ENCODE measurements at places on chromosomes 16 and 17.

GRCh38 chr16:87592018-87592712 is 10.1 kb upstream of the JPH3 start:
- no peak for DNase-seq

DNA sequence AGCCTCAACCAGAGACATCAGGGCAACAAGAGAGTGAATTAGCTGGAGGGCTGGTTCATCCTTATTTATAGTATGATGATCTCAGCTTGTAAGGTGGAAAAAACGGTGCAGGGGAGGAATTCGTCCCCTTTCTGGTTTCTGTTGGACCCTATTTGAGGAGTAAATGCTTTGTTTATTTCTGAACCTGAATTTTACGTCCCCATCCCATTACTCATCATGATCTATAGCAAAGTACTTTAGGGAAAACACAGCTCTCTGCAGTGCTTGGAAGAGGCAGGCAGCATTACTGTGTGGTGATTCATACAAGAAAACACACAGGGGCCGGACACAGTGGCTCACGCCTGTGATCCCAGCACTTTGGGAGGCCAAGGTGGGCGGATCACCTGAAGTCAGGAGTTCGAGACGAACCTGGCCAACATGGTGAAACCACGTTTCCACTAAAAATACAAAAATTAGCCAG is 8.0 kb upstream of the VAT1L start:
- DNase-seq = no peak

DNA sequence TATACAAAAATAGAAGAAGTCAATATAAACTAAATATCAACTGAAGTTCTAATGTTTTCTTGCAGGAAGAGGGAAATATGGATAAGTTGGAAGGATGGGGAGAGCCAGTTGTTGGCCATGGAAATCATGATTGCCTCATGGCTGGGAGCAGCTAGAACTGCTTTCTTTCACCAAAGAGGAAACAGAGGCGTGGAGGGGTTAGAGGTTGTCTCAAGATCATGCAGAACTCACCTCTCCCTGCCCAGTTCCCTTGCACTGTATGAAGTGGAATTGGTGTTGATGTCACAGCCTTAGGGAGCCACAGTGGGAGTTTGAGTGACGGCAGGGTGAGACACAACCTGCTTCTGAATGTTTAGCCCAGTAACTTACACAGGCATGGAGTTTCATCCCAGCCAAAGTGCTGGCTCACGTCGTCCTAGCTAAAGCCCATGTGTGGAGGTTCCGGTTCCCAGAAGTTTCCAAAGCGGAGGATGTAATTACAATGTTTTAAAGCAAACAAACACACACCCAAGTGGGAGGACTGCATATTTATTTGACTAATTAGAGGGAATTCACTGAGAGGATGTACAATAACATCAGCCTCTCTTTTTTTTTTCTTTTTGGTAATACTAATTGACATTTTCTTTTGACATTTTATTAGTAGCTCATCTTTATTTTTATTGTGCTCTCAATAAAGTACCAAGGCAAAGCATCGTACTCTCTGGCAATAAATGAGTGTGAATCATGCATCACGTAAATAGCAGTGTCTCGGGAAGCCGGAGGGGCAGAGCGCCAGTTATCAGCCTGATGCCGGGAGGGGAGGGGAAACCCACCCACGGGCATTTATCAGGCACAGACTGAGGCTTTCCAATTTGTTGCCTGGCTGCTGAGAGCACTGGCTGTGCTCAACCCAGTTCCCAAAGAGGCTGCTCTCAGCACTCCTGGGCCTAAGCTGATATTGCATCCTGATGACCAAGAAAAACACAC is 118.7 kb upstream of the CDH5 start:
- DNase-seq = no peak

- DNase-seq = no peak
These were observed 63.2 kb downstream of the IQCK start for GRCh38 chr16:19781226-19781625.

- DNase-seq = no peak
These were observed 30.7 kb downstream of the CCR7 start for GRCh38 chr17:40534371-40535189.

GRCh38 chr17:38453951-38454421 is 25.7 kb downstream of the ARHGAP23 start:
- peak; percentile 14 for DNase-seq

DNA sequence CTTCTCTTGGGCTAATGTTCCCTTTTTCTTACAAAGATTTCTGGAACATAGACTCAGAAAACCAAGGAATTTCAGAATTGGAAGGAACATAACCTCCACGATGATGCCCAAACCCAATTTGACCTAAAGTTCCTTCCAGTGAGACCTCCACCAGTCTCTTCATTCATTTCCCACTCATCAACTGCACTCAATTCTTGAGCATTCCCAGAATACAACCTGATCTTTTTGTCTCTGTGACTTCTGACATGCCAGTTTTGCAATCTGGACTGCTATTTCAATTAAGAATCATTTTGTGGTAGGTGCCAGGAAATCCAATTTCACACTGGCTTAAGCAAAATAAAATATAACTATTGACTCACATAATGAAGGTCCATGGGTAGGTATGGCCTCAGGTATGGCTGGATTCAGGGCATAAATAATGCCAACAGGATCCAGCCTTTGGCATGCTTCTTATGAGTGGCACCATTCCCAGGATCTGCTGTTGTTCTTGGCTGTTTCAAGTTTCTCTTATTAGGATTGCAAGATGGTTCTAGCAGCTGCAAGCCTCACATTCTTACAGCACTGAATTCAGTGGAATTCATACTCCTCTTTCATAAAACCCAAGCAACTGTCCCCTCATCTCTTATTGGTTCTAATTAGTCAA is 184.3 kb downstream of the HS3ST4 start:
- no peak for DNase-seq

- no peak for DNase-seq
These were observed 23.7 kb downstream of the CCL4 start for GRCh38 chr17:36127199-36127893.

- peak; percentile 66 for DNase-seq
These were observed 47.2 kb downstream of the HOXB1 start for GRCh38 chr17:48483471-48484131.

GRCh38 chr16:83143788-83144187 is 517.0 kb downstream of the CDH13 start:
- no peak for DNase-seq

- DNase-seq = no peak
These were observed 11.4 kb downstream of the NDUFAF8 start for GRCh38 chr17:81250286-81251093.

- DNase-seq = no peak
These were observed 22.9 kb downstream of the PRR11 start for GRCh38 chr17:59178266-59178985.

GRCh38 chr17:57870283-57870635 is 20.4 kb upstream of the MRPS23 start:
- DNase-seq = no peak

DNA sequence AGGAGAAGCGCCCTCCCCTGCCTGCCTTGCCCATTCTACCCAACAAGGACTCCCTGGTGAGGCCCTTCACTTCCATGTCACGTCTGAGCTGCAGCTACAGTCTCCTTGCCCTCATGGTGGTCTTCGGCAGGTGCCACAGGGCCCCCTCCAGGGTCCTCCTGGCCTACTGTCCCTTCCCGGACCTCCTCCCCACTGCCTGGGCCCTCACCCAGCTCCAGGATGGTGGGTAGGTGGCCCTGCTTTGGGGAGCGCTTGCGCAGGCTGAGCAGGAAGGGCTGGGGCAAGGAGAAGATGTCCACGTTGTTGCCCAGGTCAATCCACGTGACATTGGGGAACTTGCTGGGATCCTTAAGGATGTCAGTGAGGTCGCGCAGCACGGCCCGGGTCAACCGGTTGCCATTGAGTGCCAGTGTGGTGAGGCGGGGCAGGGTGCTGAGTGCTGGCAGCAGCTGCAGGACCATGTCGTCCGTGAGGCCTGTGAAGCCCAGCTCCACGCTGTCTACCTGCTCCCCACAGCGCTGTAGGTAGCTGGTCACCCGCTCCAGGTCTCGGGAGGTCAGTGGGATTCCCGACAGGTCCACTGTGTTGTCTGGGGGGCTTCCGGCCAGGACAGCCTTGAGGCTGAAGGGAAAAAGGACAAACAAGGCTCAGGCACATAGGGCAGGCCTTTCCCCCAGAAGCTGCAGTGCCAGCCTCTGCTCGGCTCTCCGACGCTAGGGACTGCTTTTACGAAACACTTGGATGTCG is 28.3 kb downstream of the TRPV2 start:
- DNase-seq = peak; percentile 68

DNA sequence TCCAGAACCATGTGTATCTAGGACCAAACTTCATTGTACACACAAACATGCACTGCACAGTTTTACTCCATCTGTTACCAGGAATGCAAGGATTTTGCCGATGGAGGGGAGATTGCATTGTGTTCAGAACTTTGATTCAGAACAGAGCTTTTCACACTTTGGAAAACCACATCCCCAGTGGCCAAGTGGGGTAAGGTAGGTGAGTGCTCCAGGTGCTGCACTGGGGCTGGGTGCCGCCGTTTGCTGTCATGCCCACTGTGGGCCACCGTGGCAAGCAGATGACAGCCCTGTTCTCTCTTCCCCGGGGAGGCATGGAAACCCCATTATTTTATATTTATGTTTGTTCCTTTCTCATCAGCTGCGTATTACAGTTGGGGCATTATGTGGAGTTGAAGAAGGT is 29.3 kb upstream of the JPH3 start:
- DNase-seq = no peak

DNA sequence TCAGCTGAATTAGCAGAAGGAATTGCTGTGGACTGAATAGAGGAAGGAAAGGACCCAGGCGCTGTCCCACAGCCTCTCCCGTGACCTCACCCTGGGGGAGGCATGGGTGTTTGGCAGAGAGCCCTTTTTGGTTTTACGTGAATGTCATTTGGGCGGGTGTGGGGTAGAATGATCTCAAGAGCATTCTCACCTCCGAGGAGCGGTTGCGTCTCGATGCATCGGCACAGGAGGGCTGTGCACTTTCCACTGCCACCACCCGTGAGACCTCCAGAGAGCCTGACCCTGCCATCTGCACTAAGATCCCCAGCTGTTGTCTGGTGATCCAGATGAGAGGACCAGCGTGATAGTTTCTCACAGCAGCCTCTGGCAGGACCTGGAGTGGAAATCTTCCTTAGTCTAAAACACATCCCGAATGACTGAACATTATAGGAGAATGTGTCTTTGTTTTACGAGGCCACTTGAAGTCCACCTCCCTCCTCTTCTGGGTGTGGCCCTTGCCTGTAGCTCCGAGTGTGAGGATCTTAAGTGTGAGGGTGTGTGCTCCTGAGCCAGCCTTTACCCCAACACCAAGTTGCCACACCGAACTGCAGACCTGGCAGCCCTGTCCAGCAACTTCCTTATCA is 29.3 kb downstream of the FOXK2 start:
- DNase-seq = no peak

- DNase-seq = no peak
These were observed 53.1 kb downstream of the MRM3 start for GRCh38 chr17:835263-835662.

DNA sequence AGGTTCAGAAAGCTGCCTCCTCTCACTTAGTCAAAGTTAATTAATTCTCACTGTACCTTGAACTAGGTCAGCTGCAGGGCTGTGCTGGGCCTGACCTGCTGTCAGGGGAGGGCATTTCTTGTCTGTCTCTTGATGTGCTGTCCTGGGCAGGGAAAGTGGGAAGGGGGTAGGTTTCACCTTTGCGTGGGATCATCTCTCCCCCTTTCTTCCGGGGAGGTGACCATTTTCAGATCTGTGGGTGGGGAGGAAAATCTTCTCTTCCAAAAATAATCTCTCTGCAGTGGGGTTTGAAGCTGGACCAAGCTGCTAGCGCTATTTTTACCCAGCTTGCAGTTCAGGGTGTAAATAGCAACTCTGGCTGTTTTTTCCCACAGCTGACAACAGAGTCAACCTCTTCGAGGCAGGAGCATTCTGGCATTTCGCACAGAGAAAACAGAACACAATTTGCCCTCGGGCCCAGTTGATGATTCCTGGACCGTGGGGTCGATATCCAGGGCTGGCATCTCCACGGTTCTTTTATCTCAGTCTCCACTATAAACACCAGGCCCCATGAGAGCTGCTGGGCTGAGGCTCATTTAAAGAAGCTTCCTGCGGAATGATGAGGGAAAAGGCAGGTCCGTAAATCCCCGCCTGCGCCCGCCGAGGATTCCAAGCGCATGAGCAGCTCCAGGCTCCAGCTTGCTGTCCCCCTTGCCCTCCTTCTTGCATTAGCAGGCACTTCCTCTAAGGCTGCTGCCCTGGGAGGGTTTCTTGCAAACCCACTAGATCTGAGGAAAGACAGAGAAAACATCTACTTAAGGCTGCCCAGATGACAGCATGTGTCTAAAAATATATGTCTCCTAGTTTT is 93.9 kb downstream of the YPEL2 start:
- no peak for DNase-seq

- no peak for DNase-seq
These were observed 4.6 kb downstream of the C16orf78 start for GRCh38 chr16:49378238-49378637.

- DNase-seq = no peak
These were observed 56.9 kb downstream of the MARCHF10 start for GRCh38 chr17:62751060-62751691.

GRCh38 chr16:29857133-29857760 is 5.8 kb downstream of the CDIPT start:
- no peak for DNase-seq

GRCh38 chr17:75785016-75785890 is 647 bp downstream of the UNK start:
- DNase-seq = peak; percentile 90

DNA sequence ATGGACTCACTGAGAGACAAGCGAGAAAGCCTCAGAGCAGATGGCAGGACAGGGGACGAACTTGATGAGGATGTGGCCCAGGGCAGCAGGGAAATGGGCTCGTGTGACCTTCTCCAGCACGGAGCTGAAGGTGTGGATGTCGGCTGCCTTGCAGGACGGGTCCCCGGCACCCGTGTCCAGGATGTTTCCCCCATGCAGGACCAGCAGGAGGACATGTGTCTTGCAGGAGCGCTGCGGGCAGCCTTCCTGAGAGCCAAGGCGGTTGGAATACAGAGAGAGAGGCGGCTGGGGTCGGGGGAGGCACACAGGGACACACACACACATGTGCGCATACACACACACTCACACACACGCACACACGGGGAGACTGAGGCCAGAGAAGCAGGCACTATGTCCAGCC is 39.3 kb downstream of the PIMREG start:
- no peak for DNase-seq

DNA sequence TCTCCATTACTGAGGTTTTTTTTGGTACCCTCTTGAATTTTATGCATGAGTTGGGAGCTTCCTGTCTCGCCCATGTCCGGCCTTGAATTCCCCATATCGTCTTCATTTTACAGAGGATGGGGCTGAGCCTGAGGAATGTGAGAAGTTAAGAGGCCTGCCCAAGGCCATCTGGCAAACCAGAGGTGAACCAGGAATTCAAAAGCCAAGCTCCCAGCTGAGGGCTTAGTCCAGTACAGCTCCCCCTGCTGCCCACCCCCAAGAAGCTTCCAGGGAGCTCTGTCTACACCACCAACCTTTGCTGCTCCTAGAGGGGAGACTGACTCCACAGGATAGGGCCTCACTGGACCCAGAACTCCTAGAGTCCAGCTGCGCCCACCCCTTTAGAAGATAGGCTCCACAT is 20.7 kb upstream of the C16orf78 start:
- DNase-seq = peak; percentile 5

- peak; percentile 63 for DNase-seq
These were observed 58.2 kb upstream of the RPH3AL start for GRCh38 chr17:410543-411401.

All from stimulated activated CD4-positive, alpha-beta T cell treated with anti-CD3 and anti-CD28 coated beads, Interleukin-15, amount 100 ng/mL, for 24 hours (primary cell).